ENCODE measurements at places on chromosomes 6 and 20.

GRCh38 chr6:75386050-75386770 lies 101.6 kb upstream of the TMEM30A start:
- no peak for DNase-seq

GRCh38 chr6:79438030-79438429 lies 99.2 kb downstream of the LCA5 start:
- no peak for DNase-seq

- no peak for DNase-seq
These were observed 40.3 kb downstream of the PRDM1 start for GRCh38 chr6:106126482-106126881.

GRCh38 chr20:53708129-53708968 lies 114.7 kb upstream of the ZNF217 start:
- peak; percentile 50 for DNase-seq

GRCh38 chr20:35306931-35307517 lies 14.8 kb upstream of the FAM83C start:
- DNase-seq: peak; percentile 68

- peak; percentile 68 for DNase-seq
These were observed 62.2 kb upstream of the DDR1 start for GRCh38 chr6:30821862-30822784.

DNA sequence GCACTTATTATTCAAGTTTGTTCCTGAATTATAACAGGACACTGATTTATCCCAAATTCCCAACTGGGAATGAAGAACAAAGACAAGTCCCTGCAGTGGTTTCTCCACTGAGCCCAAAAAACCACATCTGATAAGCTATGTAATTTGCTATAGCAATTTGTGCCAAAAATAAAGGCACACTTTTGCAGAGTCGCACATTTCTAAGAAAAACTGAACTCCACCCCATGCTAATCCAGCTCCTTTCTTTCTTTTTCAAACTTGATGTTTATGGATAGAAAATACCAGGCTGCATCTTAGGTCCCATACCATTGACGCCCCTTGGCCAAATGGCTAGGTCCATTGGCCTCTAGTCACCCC lies 170.2 kb upstream of the CITED2 start:
- DNase-seq: no peak

DNA sequence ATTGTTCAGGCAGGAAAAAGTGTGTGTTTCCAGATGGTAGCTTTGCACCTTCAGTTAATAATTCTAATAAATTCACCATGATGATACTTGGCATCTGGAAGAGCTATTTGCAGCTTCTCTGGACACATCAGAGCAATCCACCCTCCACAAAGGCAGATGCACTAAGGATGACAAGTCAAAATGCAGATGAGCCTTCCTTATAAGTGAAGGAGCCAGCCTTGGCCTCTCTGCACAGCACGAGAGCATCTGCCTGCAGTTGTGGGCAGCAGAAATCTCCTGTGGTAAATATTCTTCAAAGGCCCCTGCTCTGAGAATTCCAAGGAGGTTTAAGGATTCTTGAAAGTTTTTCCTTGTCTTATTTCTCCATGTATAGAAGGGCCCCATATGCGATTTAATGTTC lies 6.9 kb upstream of the POM121L2 start:
- DNase-seq: no peak

DNA sequence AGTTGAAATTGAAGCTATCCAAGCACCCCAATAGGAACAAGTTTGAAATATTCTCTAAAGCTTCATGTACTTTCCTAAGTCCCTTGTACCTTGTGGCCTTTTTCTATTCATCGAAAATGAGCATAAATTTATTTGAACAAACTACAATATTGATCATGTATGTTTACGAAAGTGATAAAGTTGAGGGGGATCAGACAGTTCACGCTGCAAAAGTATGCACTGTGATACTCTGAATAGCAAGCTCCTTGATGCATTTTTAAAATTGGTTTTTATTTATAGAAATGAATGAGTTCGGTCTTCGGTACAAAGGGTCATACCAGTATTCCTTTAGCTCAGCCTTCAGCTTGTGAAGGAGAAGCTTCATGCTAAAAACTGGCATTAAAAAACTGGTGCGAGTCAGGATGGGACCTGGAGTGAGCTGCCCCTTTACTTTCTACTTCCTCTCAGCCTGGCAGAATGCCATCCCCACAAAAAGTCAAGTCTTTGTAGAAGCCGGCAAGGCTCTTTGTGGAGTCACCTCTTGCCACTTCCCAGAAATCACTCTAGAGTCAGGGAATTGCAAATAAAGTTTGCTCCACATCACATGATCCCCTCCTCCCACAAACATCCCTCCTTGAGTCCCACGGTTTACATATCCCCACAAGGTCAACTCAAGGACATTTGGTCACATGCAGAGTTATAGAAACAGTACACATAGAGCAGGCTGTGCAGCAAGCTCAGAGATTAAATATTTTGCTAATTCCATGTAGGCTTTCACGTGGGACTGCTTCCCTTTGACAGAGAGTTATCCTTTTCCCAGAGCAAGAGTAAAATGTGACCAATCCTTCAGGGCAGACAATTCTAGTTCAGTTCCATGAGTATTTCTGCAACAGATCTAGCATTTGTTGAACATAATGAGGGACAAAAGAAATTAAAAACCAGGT lies 34.6 kb upstream of the ADGRF1 start:
- DNase-seq: peak; percentile 74
